Cardiac muscle cell (in vitro differentiated cells and primary cell): ENCODE measurements at places on chromosomes 7 and 10. TPM values are rescaled to one million over a fixed set of nuclear protein-coding genes. Genes with fewer than 3 reads are reported as not detected.

TMEM270 gene
- not detected in 2 replicates for polyA plus RNA-seq

PDZD7 gene
- polyA plus RNA-seq = 2.4 and 7.7 TPM in 2 replicates

AKR1C3 gene
- 6.8 and 8.6 TPM in 2 replicates for polyA plus RNA-seq

GRCh38 chr10:36301139-36301538 is 659.0 kb upstream of the FZD8 start:
- no peak for DNase-seq

DNA sequence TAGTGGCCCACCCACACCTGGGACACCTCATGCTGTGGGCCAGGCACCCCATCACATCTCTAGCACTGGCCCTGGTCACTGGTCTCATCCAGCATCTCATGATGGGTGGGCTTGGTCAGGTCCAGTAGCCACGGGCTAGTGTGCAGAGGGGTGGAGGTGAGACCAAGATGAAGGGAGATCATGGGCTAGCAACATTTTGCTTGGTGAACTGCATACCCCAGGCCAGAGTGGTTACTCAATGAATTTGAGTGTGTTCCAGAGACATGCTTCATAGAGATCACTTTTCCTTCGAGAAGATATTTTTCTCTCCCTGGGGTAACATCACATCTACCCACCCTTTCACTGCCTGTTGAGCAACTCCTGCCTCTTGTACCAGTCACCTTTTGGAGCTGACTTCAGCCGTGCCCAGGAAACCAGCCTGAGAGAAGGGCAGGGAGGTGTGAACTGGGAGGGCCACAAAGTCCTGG is 44.2 kb downstream of the MINDY4 start:
- peak; percentile 59 for DNase-seq

DNA sequence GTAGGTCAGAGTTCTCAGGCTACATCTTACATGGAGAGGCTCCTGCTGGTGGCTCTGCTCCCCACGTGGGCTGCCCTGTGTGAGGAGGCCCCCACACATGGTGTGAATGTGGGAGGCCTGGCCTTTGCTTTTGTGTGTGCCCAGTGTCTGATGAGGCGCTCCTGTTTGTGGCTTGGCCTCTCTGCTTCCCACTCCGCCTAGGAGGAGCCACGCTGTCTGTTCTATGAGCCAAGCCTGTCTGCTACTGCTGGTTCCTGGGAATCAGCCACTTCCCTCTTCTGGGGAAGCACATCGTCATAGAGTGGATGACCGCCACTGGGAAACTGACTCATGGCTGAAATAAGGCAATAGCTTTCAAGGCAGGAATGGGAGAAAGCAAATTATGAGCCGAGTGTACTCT is 87.1 kb downstream of the CYP26A1 start:
- peak; percentile 86 for DNase-seq

DNA sequence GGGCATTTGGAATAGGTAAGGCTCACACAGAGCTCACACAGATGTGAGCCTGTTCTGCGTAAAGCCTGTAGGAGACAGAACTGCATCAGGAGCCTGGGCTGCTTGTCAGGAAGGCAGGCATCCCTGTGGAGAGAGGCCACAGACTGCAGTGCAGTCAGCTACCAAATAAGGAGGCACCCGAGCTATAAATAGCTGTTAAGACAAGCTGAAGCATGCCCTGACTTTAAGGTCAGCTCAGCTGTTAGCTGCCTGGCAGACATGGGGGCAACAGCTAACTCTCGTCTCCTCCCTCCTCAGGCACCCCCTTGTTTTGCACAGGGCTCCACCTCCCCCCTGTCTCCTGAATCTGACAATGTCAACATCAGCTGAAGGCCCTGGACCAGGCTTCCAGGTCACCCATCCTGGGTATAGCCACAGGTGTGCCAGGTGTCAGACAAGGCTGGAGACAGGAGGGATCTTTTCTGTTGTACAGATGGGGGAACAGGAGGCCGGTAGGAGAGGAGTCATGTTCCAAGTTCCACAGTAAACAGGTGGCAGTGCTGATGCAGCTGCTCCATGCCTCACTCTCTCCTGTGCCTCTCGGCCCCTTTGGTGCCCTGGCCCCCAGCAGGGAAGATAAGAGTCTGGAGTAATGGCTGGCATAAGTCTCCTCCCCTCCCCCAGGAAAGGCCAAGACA is 27.6 kb upstream of the MKRN1 start:
- peak; percentile 55 for DNase-seq

- DNase-seq = no peak
Measured at GRCh38 chr10:95896071-95896850, 11.5 kb upstream of the CC2D2B start.

DNA sequence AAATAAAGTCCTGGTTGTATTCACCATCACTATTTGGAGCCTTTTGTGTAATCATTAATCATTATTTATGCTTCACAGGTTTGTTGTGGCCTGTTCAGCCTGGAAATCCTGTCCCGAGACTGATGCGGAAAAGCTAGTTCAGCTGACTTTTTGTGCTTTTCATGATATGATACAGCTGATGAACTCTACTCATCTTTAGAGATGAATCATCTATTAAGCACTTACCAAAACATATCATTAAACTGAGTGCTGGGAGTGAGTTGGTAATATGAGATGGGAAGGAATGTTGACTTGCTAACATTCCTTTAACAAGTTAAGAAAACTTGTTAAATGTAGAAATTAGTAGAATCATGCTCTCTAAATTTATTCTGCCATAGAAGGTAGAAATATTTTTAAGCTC is 53.0 kb downstream of the CROT start:
- DNase-seq = peak; percentile 38

GRCh38 chr10:21217107-21217506 is 308.4 kb downstream of the SKIDA1 start:
- peak; percentile 40 for DNase-seq

- no peak for DNase-seq
Measured at GRCh38 chr7:46208635-46209525, 287.8 kb upstream of the IGFBP3 start.

- peak; percentile 10 for DNase-seq
Measured at GRCh38 chr7:83005410-83005809, 157.3 kb downstream of the PCLO start.

DNA sequence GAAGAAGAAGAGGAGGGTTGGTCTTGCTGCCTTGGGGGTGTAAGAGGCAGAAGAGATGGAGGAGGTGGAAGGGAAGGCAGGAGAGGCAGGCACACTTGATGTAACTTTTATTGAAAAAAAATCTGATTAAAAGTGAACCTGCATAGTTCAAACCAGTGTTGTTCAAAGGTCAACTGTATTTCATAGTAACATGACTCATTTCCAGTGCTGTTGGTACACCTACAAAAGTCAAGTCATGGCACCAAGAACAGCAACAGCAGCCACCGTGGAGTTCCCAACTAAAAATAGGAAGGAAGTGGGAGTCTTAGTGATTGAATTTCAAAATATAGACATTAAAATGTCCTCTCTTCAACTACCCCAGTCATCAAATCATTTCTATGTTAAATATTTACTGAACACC is 88.5 kb downstream of the CTNNA3 start:
- DNase-seq = no peak

DNA sequence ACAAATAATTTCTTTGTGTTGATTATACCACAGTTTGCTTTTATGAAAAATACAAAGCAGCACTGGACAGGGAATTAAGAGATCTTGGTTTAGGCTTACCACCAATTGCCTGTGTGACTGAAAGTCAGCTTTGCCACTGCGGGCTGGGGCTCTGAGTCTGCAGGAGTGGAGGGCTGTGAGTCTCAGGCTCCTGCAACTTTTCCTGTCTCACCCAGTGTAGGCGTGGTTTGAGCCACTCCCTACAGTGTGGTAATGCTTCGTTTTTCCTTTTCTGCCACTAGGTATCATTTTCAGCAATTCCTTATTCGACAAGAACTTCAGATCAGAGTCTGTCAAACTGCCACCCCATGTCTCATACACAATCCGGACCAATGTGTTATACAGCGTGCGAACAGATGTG is 180.6 kb downstream of the ABCA13 start:
- DNase-seq = no peak

DNA sequence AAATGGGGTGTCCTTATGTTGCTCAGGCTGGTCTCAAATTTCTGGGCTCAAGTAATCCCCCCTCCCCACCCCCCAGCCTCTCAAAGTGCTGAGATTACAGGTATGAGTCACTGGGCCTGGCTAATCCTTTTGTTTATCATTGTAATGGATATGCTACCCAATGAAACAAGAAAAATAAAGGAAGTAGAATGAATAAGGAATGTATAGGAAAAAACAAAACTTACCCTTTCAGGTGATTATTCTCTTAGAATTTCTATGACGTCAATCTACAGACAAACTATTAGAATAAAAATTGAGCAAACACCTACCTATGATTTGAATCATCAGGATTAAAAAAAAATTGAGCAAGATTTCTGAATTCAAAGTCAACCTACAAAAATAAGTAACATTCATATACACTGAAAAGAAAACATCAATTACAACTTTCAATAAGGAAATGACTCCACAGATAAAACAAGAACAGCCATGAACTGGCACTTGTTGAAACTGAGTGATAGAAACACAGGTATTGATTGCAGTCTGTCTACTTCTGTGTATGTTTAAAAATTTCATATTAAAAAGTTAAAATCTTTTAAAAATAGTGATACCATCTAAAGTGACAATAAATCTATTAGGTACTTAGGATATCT is 12.2 kb downstream of the ADAM12 start:
- DNase-seq = no peak

- DNase-seq = no peak
Measured at GRCh38 chr7:142152076-142152475, 40.6 kb downstream of the MGAM2 start.

DNA sequence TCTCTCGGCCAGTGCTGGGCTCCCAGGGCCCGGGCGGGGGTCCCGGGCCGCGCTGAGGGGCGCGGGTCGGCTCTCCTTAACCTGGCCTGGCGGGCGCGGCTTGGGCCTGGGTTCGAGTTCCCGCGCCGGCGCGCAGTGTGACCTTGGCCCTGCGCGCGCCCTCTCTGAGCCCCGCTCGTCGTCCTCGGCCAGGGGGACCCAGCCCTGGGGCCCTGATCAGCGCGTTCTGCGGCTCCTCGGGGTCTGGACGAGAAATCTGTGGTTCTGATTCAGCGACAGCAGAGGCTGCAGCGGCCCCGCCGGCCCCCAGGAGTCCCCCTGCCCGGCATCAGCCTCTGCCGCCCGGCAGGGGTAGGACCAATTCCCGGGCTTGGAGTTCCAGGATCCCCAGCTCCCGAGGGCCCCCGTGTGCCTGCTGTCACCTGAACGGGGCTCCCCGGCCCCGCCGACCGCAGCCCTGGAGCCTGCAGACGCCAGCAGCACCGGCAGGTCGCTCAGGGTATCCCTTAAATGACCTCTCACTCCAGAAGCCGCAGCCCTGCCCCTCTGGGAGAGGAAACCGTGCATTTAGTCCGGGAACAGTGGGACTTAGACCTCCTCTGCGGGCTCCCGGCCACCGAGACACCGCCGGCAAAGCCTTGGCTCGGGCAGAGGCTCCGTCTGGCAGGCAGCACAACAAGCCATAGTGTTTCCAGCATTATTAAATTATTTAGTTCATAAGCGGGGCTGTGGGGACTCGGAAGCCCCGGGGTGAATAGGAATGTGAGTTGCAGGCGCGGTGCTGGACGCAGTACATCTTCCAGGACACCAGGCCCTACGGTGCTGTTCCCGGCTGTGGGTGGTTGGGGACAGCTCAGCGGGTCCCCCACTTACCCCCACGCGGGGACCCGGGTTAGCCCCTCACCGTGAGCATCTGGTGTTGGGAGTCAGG is 572 bp downstream of the CHST12 start:
- peak; percentile 39 for DNase-seq

- DNase-seq = no peak
Measured at GRCh38 chr7:118870187-118870586, 645.7 kb downstream of the ANKRD7 start.
